Mucosa of gallbladder (tissue), 1 donor: ENCODE measurements at places on chromosomes 4 and X. TPM values are rescaled to one million over a fixed set of nuclear protein-coding genes. Genes with fewer than 3 reads are reported as not detected.
A peak's percentile ranks its signal among the peaks of the same experiment; 100 is the strongest.

GRCh38 chrX:134733591-134733990 is 75.3 kb upstream of the PLAC1 start:
- no peak for DNase-seq

NHS gene
- 5.6 TPM for total RNA-seq

CDKL2 gene
- 2.4 TPM for total RNA-seq

GRCh38 chrX:1400742-1401471 is 9.0 kb upstream of the SLC25A6 start:
- no peak for DNase-seq

TXK gene
- total RNA-seq = 0.86 TPM

GRCh38 chr4:40280586-40280985 is 54.5 kb upstream of the CHRNA9 start:
- DNase-seq = no peak

STS gene
- total RNA-seq = 11.9 TPM

GRCh38 chr4:139665690-139666529 is at the start of gene MGST2:
MGST2 (plus strand) TSS chr4:139665819; CDS start chr4:139666020, 201 bp downstream.
- DNase-seq = peak; percentile 89

TASL gene
- 3.1 TPM for total RNA-seq

DNA sequence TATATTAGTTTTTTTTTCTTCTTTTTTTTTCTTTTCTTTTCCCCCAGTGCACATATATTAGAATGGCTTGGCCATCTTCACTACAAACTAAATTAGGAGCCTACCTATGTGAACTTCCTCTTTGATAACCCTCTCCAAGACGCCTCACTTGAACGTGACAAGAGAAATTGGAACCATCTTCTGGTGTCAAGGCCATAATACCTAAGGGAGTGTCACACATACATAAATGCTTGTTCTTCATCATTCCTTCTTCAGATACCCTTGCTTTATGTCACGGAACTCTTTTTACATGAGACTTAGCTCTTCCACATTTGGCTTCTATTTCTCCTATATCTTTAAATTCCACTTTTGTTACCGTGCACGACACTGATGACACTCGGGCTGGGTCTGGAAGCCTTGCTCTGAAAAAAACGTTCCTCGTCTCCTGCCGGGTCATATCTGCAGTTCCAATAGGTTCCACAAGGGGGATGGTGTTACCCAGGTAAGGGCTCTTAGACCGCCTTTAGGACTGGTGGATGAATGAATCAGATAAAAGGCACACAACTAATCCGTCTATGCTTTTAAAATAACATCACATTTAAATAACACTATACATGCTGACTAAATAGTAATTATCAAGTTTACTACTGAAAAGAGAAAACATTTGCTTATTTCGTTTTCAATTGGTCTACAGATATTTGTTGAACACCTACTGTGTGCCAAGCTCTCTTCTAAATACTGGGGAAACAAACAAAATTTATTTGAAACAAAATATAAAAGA is 19.9 kb downstream of the DGAT2L6 start:
- peak; percentile 57 for DNase-seq

- DNase-seq = no peak
Observed at GRCh38 chr4:40874901-40875300, 125.1 kb downstream of the NSUN7 start.

DNA sequence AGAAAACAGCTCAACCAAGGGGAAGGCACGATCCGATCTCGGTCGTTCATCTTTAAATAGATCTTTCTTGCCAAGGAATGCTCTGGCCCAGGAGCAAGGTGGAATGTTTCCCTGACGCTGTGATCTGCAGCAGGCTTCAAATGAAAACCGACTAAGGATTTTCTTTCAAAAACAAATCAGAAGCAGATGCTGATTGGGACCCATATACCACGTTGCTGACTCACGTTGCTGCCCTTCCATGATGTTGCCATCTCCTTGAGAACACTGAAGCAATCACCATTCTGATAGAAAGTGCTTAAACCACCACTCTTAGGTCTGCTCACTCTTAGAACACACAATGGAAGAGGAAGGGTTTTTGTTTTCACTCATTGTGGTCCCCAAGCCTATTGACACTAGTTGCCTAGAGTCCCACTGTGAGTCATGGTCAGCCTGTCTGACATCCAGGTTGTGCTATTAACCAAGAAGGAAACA is 26.1 kb downstream of the LAMTOR3 start:
- no peak for DNase-seq

CT45A2 gene
- total RNA-seq = not detected

DNA sequence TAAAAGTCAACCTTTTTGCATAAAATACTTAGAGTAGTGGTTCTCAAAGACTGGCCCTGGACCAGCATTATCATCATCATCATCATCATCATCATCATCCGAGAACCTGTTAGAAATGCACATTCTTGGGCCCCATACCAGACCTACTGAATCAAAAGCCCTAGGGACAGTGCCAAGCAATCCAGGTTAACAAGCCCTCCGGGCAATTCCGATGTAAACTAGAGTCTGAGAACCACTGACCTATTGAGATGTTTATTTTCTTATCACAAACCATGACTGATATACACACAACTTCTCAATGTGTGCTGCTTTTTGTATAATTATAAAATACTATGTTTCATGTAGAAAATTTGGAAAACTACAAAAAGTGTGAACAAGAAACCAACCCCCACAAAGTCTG is 133.4 kb upstream of the GATB start:
- DNase-seq = no peak

GAGE12H gene
- total RNA-seq = not detected

STOX2 gene
- total RNA-seq = 6.6 TPM

GAB1 gene
- total RNA-seq = 47.9 TPM

DNA sequence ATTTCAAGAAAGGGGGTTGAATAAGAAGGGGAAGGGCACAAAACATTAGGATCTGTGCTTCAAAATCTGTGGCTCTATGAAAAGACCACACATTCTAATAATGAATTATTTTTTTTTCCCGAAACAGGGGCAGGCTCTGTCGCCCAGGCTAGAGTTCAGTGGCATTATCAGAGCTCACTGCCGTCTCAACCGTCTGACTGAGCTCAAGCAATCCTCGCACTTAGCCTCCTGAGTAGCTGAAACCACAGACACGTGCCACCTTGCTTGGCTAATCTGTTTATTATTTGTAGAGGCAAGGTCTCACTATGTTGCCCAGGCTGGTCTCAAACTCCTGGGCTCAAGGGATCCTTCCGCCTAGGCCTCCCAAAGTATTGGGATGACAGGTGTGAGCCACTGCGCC is 33.4 kb downstream of the ACSL1 start:
- DNase-seq = no peak

TEX11 gene
- total RNA-seq = 0.14 TPM

DNA sequence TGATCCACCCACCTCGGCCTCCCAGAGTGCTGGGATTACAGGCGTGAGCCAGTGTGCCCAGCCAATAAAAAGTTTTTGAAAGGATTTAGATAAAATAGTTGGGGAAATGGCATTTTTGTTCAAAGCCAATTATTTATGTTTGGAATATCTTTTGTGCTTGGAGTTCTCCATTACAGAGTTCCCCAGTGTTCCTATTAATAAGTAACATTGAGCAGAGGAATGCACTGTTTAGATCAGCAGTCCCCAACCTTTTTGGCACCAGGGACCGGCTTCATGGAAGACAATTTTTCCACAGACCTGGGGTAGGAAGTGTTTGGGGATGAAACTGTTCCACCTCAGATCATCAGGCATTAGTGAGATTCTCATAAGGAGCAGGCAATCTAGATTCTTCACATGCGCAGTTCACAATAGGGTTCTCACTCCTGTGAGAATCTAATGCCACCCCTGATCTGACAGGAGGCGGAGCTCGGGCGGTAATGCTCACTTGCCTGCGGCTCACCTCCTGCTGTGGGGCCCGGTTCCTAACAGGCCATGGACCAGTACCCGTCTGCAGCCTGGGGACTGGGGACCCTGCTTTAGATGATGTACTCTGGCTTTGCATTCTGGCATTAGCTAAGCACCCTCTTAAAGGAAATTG is 8.3 kb downstream of the PKD2 start:
- no peak for DNase-seq

MED12 gene
- 43.2 TPM for total RNA-seq

UGT2B7 gene
- 13.9 TPM for total RNA-seq

MUC7 gene
- not detected for total RNA-seq

AFM gene
- 0.35 TPM for total RNA-seq
